ENCODE measurements at places on chromosomes 6 and 20. TPM values are rescaled to one million over a fixed set of nuclear protein-coding genes. Genes with fewer than 3 reads are reported as not detected.

The DLL1 gene
- polyA plus RNA-seq: 0.16 TPM

The CALHM4 gene
- polyA plus RNA-seq: not detected

The CCDC170 gene
- not detected for polyA plus RNA-seq

The RFX6 gene
- not detected for polyA plus RNA-seq

The GABRR1 gene
- not detected for polyA plus RNA-seq

The THBD gene
- not detected for polyA plus RNA-seq

The OPRM1 gene
- polyA plus RNA-seq: not detected

The LINC00237 gene
- polyA plus RNA-seq: not detected

The TFAP2D gene
- not detected for polyA plus RNA-seq

The SLC22A16 gene
- not detected for polyA plus RNA-seq

DNA sequence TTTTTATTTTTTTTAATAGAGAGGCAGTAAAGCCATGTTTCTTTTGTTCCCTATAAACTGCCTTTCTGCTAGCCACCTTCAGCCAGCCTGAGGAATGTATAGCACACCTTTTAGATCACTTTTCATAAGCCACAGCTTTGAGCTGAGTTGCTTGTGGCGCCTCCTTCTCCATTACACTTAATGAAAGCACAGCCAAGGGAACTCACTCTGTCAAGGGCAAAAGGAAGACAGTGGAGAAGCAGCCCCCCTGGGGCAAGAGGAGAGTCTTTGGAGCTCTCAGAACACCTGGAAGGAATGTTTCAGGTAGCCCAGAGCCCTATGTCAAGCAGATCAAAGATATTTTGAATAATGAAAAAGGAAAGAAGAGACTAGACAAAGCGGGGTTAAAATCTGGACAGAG, 235.1 kb downstream of the CLIC5 start:
- no peak overlapping the region for H3K4me3 ChIP-seq
- peaks cover 2% of the 10 kb centered on the region for H3K27me3 ChIP-seq
- no peak overlapping the region for H3K27ac ChIP-seq
- no peak for DNase-seq

DNA sequence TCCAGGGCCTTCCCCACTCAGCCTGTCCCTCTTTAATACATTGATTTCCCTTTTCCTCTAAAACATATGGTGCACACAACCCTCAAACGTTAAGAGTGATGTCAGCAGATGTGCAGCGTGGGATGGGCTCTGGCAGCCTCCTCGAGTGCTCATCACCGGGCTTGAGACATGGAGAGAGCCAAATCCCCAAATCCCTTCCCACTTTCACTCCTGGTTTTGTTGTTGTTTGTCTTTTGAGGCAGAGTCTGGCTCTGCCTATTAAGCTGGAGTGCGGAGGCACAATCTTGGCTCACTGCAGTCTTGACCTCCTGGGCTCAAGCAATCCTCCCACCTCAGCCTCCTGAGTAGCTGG, 5.8 kb upstream of the PLTP start:
- no peak for DNase-seq
- H3K27ac ChIP-seq: no peak overlapping the region
- no peaks in the 10 kb centered on the region for H3K27me3 ChIP-seq
- no peaks in the 10 kb centered on the region for H3K36me3 ChIP-seq

DNA sequence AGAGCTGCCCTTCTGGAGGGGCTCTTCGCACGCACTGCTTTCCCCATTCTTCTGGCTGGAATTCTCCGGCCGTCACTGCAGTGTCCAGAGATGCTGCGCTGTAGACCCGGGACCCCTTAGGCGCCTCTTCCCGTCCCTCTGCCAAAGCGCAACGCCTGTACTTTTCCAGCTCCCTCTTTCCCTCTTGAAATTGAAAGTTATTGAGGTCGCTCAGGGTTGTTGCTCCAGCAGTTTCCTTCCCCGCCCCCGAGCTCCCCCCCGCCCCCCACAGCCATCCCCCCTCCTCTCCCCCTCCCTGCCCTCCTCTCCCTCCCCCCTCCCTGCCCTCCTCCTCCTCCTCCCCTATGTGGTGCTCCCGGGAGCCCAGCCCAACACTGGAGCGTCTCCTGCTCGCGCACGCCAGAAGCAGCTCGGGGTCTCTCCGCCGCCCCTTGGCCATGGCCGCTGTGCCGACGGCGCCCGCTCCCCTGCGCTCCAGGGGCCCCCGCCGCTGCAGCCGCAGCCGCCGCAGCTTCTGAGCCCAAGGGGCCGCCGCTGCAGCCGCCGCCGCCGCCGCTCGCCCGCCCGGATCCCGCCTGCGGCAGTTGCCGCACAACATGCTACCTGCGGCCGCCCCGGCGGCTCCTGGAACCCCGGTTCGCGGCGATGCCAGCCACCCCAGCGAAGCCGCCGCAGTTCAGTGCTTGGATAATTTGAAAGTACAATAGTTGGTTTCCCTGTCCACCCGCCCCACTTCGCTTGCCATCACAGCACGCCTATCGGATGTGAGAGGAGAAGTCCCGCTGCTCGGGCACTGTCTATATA, at the start of gene RSPO3:
Gene RSPO3 (plus strand): TSS at position 374 of the 804 bp plus-strand sequence. CDS start 522 bp downstream, outside the sequence.
- H3K4me1 ChIP-seq: peaks cover 5% of the 10 kb centered on the region
- no peak for DNase-seq
- H3K4me3 ChIP-seq: peak within 1 kb of the TSS; percentile 44
- no peak within 1 kb of the TSS for H3K27ac ChIP-seq

DNA sequence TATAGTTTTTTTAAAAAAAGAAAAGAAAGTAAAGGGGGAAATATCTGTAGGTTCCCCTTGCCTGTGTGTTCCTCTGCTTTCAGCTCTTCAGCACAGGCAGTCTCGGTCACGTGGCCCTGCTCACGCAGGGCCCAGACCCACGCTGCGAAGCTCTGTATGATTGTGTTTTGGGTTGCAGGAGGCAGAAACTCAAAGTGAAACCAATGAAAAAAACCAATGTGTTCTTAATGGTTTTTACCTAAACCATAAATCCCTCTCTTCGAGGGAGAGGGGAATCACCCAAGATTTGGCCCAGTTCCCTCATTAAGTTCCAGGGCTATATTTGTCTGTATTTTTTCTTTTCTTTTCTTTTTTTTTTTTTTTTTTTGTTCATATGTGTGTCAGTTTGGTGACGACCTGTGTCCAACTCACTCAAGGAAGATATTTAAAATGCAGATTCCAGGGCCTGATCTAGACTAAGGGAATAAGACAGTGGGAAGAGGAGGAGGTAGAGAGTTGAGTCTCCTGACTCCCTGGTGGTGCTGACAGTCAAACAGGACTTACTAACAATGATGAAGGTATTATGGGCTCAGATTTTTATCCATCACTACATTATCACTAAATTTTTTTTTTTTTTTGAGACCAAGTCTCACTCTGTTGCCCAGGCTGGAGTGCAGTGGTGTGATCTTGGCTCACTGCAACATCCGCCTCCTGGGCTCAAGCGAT, 33.8 kb upstream of the RREB1 start:
- no peaks in the 10 kb centered on the region for H3K36me3 ChIP-seq
- H3K27ac ChIP-seq: no peak overlapping the region
- H3K4me3 ChIP-seq: no peak overlapping the region
- peak; percentile 92 for DNase-seq
- H3K4me1 ChIP-seq: peaks cover 7% of the 10 kb centered on the region

- no peaks in the 10 kb centered on the region for H3K36me3 ChIP-seq
- H3K4me3 ChIP-seq: no peak overlapping the region
- H3K27ac ChIP-seq: no peak overlapping the region
- no peaks in the 10 kb centered on the region for H3K27me3 ChIP-seq
- no peaks in the 10 kb centered on the region for H3K4me1 ChIP-seq
These were observed 195.6 kb downstream of the PKHD1 start for GRCh38 chr6:51891784-51892183.

- no peak for DNase-seq
- no peak overlapping the region for H3K4me3 ChIP-seq
- H3K27ac ChIP-seq: no peak overlapping the region
- H3K4me1 ChIP-seq: no peaks in the 10 kb centered on the region
- no peaks in the 10 kb centered on the region for H3K27me3 ChIP-seq
These were observed 52.1 kb downstream of the FAXC start for GRCh38 chr6:99297415-99297814.

- no peak for DNase-seq
- H3K4me1 ChIP-seq: no peaks in the 10 kb centered on the region
- no peak overlapping the region for H3K27ac ChIP-seq
- H3K27me3 ChIP-seq: no peaks in the 10 kb centered on the region
These were observed 298.6 kb downstream of the SYNE1 start for GRCh38 chr6:152338335-152339125.

- no peak for DNase-seq
- no peaks in the 10 kb centered on the region for H3K36me3 ChIP-seq
- peaks cover 11% of the 10 kb centered on the region for H3K4me1 ChIP-seq
- no peak overlapping the region for H3K4me3 ChIP-seq
These were observed 69.4 kb downstream of the PSMG4 start for GRCh38 chr6:3328145-3328544.

DNA sequence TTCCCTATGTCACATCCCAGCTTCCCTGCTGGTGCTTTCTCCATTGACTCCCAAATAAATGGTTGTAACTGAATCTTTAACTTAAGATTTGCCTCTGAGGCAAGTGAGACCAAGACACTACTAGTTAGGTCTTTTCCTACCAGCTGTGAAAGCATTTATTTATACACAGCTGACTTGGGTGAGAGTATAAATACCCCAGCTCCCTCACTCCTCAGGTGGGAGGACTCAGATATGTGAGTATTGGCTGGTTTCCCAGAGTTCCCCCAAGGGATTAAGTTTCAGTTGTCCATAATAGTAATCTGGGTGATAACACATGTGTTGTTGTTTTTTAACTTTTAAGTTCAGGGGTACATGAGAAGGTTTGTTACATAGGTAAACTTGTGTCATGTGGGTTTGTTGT, 49.8 kb downstream of the CFAP61 start:
- no peaks in the 10 kb centered on the region for H3K4me1 ChIP-seq
- no peaks in the 10 kb centered on the region for H3K36me3 ChIP-seq
- H3K27ac ChIP-seq: no peak overlapping the region
- H3K27me3 ChIP-seq: peaks cover 3% of the 10 kb centered on the region
- DNase-seq: no peak
- no peak overlapping the region for H3K4me3 ChIP-seq

GRCh38 chr6:16124198-16125180, 4.4 kb upstream of the MYLIP start:
- no peak for DNase-seq
- no peaks in the 10 kb centered on the region for H3K36me3 ChIP-seq
- H3K4me1 ChIP-seq: peaks cover 6% of the 10 kb centered on the region
- no peak overlapping the region for H3K27ac ChIP-seq
- H3K27me3 ChIP-seq: no peaks in the 10 kb centered on the region

GRCh38 chr20:62628691-62629090, 13.6 kb upstream of the SLCO4A1 start:
- H3K4me1 ChIP-seq: peaks cover 23% of the 10 kb centered on the region
- no peak overlapping the region for H3K27ac ChIP-seq
- no peaks in the 10 kb centered on the region for H3K27me3 ChIP-seq
- no peaks in the 10 kb centered on the region for H3K36me3 ChIP-seq
- H3K4me3 ChIP-seq: no peak overlapping the region

GRCh38 chr6:7138921-7139358, 31.2 kb downstream of the RREB1 start:
- no peak for DNase-seq
- H3K27me3 ChIP-seq: no peaks in the 10 kb centered on the region
- peaks cover 84% of the 10 kb centered on the region for H3K4me1 ChIP-seq
- no peak overlapping the region for H3K4me3 ChIP-seq
- H3K27ac ChIP-seq: peak overlapping the region; percentile 88

- no peak for DNase-seq
- no peaks in the 10 kb centered on the region for H3K27me3 ChIP-seq
- no peak overlapping the region for H3K27ac ChIP-seq
- peaks cover 2% of the 10 kb centered on the region for H3K36me3 ChIP-seq
- H3K4me1 ChIP-seq: no peaks in the 10 kb centered on the region
- no peak overlapping the region for H3K4me3 ChIP-seq
These were observed 312.4 kb downstream of the UTRN start for GRCh38 chr6:144597511-144597910.

GRCh38 chr20:49275216-49275615, 2.6 kb downstream of the ZNFX1 start:
- no peak for DNase-seq
- no peaks in the 10 kb centered on the region for H3K27me3 ChIP-seq
- H3K27ac ChIP-seq: peak overlapping the region; percentile 92
- H3K4me1 ChIP-seq: peaks cover 18% of the 10 kb centered on the region
- peak overlapping the region; percentile 73 for H3K4me3 ChIP-seq
- H3K36me3 ChIP-seq: peaks cover 8% of the 10 kb centered on the region

- H3K4me3 ChIP-seq: no peak overlapping the region
- peaks cover 19% of the 10 kb centered on the region for H3K4me1 ChIP-seq
- no peak overlapping the region for H3K27ac ChIP-seq
- no peaks in the 10 kb centered on the region for H3K27me3 ChIP-seq
- H3K36me3 ChIP-seq: no peaks in the 10 kb centered on the region
These were observed 113.9 kb upstream of the CST7 start for GRCh38 chr20:24835195-24835594.

DNA sequence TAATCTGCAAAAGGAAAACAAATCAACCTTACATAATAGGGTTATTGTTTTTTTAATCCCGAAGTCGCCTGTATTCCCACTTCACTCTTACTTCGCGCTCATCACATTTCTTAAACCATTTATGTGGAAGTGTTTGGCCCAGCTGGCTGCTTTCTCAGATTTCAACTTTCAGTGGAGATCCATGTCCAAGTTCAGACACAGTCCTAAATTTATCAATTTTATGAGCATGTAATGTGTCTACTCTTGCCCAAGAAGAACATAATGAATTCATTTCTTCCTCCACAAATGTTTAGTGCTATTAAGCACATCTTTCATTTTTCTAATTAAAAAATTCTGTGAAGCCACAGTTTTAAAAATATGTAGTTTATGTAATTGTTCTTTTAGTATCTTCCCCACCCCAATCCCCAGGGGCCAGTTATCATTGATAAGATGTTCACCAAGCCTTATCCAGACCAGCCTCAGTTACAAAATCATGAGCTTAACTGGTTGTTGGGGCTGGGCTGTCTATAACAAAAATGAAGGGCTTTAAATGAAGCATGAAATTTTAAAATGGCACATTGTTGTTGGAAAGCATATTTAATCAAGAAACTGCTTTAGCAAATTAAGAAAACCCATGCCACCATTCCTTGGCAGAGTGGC, 151.7 kb downstream of the UST start:
- no peaks in the 10 kb centered on the region for H3K36me3 ChIP-seq
- H3K27ac ChIP-seq: no peak overlapping the region
- no peaks in the 10 kb centered on the region for H3K4me1 ChIP-seq
- no peak overlapping the region for H3K4me3 ChIP-seq
- H3K27me3 ChIP-seq: no peaks in the 10 kb centered on the region

GRCh38 chr6:150466196-150466595, 97.4 kb downstream of the IYD start:
- no peak for DNase-seq
- H3K36me3 ChIP-seq: no peaks in the 10 kb centered on the region
- no peaks in the 10 kb centered on the region for H3K4me1 ChIP-seq
- H3K4me3 ChIP-seq: no peak overlapping the region

DNA sequence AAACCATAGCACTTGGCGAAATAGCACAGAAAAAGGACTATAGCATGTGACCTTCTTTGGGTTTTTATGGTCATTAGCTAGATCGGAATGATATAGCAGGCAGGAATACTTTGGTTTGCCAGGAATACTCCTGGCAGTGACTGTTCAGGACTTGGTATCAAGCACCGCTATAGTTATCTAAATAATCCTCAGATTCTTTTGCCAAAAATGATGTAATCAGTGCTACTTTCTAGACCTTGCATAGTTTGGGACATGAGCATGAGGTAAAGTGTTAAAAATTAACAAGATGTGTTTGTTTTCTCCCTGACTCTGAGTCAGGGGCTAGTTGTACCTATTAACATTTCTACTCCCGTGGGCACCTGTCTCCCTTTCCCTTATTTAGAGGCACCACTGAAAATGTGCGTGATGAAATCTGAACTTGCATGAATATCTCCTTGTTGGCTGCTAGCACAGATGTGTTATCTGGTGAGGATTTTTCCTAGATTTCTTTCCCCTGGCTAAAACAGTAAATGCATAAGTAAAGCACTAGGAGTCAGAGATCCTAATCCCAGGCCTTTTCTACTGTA, 511.0 kb downstream of the CDKAL1 start:
- H3K4me1 ChIP-seq: no peaks in the 10 kb centered on the region
- H3K27me3 ChIP-seq: no peaks in the 10 kb centered on the region
- H3K27ac ChIP-seq: no peak overlapping the region
- H3K4me3 ChIP-seq: no peak overlapping the region
- DNase-seq: no peak
- no peaks in the 10 kb centered on the region for H3K36me3 ChIP-seq
